Occipital lobe (tissue), 3 donors: ENCODE measurements at places on chromosomes 4 and X. TPM values are rescaled to one million over a fixed set of nuclear protein-coding genes. Genes with fewer than 3 reads are reported as not detected.

DNA sequence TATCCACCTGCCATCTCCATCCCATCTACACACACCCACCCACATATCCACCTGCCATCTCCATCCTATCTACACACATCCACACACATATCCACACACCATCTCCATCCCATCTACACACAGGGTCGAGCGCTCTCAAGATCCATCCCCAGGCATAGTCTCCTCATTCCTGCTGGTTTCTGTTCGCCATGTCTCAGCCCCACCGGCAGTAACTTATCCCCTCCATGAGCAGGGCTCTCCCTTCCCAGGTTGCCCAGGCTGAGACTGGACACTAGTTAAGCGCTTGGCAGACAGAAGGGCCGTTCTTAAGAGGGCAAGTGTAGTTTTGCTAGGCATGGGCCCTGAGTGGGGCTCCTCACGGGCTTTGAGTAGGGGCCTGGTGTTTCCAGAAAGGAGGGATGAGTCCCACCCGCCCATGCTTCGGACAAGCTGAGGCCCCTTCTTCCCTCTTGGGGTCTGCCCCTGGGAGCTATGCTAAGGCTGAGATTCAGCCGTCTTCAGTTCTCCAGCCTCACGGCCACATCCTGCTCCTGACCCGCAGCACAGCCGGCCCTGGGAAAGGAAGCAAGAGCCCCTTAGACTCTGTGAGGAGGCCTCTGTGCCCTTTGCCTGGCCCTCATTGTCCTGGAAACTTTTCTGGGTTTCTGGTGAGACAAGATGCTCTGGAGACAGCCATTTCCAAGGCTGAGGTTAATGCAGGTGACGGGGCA is 20.4 kb downstream of the TMEM271 start:
- no peak for DNase-seq

SORBS2 gene
- 66.8 TPM for total RNA-seq

GRCh38 chrX:151697522-151697921 is 2.3 kb downstream of the PRRG3 start:
- DNase-seq: no peak

- no peak for DNase-seq
Observed at GRCh38 chr4:13102092-13102742, 381.9 kb downstream of the RAB28 start.

DNA sequence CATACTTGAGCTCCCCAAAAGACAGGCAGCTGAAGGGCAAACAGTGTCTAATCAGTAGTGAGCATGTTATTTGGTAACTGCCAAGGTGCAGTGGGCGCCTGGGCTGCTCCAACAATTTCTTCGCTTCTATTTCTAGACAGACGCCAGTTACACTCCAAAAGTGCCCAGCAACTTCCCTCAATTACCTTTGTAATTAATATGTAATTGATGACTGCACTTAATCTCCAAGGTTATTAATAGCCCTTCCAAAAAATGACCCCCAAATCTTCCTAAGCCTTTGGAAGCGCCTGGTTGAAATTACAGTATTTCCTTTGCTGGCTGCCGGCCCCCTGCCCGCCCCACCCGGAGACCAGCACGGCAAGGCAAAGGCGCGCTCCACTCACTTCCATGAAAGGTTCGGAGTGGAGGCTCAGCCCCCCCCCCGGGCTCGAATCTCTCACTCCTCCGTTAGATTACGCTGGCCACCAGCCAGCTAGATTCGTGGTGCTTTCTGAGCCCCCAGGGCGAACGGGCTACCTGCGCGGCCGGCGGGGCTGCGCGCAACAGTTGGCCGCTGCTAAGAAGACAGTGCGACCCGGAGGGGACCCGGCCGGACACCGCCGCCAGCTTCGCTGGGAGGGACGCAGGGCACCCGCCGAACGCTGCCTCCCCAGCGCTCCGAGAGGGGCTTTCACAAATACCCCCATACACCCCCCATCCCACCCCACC is 1.9 kb downstream of the GPC4 start:
- no peak for DNase-seq

NAP1L2 gene
- 33.4 TPM for total RNA-seq
